ENCODE measurements at places on chromosomes 7 and 10.

GRCh38 chr10:44382131-44382858 lies 2.6 kb downstream of the CXCL12 start:
- peak; percentile 92 for DNase-seq

GRCh38 chr10:65796472-65796871 lies 1129.4 kb upstream of the LRRTM3 start:
- no peak for DNase-seq

DNA sequence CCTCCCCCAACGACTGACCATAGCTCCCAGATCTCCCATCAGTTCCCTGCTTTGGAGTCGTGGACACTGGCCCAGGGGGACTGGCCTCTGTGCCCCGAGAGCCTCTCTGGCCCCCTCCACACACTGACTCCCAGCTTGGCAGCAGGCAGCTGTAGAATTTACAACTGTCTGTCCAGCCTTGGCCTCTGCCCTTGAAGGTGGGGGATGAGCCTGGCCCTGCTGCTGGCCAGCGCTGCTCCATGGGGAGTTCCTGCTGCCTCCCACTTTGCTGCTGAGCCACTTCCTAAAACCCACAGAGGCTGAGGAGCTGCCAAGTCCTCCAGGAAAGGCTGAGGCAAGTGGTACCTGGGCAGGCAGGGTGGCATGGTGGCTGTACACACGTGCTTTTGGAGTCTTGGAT lies 147.1 kb downstream of the WDR11 start:
- DNase-seq, result no peak

- peak; percentile 80 for DNase-seq
Observed at GRCh38 chr10:83218205-83218604, 921.1 kb upstream of the GHITM start.

DNA sequence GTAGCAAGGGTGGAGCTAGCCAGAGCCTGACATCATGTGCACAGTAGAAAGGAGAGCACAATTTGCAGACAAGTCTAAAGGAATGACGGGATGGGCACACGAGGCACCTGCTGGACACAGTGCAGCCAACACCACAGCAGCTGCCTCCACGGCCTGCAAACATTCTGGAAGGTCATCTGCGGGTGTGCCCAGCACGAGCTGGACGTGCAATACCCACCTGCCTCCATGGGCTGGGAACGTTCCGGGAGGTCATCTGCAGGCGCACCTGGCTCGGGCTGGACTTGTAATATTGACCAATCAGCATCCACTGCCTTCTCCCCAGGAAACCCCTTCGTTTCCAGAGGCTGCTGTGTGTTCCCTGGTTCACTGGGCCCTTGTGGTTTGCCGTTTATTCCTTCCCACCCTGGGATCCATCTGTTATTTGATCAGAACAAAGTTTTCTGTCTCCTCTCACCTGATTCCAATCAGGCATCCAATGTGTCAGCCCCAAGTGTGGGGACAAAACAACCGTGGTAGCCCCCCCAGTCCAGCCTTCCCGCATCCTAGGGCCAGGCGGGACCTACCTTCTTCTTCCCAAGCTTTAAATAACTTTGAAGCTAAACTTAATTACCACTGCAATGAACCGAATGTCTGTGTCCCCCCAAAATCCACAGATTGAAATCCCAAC lies 243.4 kb upstream of the PPP2R2D start:
- DNase-seq, result peak; percentile 31

DNA sequence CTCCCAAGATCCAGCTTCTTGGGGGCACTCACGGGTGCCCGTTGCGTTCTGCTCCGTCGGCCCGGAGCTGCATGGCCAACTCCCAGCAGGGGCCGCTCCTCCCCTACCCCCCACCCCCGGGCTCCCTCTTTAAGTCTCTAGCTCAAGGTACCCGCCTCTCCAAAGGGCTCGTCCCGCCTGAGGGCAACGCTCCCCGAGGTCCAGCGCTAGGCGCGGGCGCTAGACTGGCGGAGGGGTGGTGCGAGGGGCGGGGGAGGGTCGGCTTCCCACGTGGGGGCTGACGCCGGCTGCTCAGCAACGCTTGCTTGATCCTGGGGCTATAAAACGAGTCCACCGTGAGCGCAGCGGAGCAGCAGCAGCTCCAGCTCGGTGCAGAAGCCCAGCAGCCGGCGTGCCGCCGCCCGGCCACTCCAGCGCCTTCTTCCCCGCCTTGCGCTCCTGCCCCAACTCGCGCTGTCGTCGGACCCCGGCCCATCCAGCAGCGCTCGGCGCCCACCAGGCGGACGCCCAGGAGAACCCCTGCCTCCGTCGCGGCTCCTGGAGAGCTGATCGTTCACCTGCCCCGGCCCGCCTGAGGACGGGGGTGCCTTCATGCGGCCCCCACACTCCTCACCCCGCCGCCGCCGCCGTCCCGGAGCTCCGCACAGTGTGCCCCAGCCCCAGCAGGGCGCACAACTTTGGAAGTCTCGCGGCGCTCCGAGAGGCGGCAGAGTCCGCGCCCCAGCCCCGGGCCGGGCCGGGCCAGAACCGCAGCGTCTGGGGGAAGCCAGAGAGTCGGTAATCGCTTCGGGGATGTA lies at the start of gene ADRA2A:
Gene ADRA2A (plus strand): TSS at position 348 of the 797 bp plus-strand sequence. CDS start 968 bp downstream, outside the sequence.
- DNase-seq, result peak; percentile 88

- DNase-seq, result peak; percentile 37
Observed at GRCh38 chr10:129727071-129727470, 237.0 kb downstream of the EBF3 start.

DNA sequence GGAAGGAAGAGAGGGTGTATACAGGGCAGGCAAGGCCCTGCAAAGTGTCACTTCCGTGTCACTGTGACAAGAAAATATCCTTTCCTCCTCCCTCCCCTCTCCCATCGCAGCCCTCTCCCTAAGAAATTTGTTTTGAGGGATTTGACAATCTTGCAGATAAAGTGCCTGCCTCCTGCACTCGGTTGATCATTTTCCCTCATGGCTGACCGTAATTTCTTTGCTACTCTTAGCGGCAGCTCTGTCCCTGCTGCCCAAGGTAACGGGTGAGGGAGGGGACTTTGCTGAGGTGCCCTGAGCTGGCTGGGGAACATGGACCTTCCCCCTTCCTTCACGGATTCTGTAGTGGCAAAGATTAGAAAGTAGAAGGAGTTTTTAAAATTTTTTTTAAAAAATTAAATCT lies 179.1 kb downstream of the TCF7L2 start:
- DNase-seq, result no peak

DNA sequence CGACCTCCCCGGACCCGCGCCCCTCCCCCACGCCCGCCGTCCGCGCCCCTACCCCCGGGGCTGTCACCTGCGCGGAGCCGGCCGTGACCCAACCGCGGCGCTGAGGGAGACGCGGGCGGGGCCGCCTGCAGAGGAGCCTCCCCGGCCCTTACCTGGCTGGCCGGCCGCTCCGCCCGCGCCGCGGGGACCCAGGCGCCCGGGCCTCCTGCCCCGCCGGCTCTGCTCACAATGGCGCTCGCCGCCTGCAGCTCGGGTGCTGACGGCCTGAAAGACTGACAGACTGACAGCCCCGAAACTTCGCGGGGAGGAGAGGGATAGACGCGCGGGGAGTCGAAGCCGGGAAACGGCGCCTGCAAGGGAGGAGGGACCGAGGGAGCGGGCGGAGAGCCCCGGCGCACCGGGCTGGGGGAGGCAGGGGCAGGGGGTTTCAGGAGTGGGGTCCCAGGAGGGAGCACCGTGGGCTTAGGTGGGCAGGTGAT lies 393 bp downstream of the ZNF467 start:
- peak; percentile 76 for DNase-seq

DNA sequence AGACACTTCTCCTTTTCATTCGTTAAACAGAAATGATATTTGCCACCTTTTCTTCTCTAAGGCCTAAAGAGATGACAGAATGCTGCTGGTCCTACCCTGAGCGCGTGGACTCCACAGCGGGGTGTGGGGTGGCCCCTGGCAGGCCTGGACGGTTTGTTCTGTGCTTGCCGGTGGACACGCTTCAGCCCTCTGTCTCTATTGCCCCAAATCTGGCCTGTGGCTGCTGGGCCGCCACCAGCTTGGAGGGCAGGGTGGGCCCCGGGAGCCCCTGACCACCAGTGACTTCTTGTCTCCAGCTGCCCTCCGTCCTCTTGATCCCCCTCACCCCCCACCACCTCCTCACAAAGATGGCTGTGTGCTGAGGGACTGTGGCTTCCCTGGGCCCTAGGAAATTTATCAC lies 5.7 kb downstream of the CHST3 start:
- no peak for DNase-seq

DNA sequence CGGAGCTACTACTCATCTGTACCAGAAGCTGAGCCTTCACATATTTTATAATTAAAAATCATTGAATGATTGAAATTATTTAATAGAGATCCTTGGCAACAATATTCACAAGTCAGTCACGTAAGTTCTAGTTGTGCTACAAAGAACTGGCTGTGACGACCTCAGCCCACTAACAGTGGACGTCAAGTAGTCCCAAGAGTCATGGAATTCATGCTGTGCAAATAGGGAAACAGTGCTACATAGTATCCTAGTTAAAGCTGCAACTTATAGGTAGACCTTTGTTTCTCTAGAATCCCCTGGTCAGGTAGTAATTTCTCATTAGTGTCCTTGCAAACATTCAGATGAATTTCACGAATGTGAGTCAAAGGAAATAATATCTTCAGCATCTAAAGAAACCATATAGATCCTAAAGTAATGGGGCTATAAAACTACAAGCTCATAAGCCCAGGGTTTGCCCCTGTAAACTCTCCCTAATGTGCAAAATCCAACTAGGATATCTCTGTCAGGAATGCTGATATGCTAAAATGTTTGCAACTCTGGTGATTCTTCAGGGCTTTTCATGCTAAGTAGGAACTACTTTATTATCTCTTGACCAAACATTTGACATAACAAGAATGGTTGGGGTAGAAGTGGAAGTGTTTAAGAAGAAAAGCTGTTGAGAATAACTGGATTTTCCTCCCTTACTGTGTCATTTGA lies 31.2 kb downstream of the CFAP69 start:
- no peak for DNase-seq

- DNase-seq, result no peak
Observed at GRCh38 chr10:132526676-132527075, 10.9 kb upstream of the INPP5A start.

- DNase-seq, result no peak
Observed at GRCh38 chr10:76743169-76743568, 894.4 kb downstream of the KCNMA1 start.

- no peak for DNase-seq
Observed at GRCh38 chr7:90474284-90475210, 5.1 kb downstream of the PTTG1IP2 start.

DNA sequence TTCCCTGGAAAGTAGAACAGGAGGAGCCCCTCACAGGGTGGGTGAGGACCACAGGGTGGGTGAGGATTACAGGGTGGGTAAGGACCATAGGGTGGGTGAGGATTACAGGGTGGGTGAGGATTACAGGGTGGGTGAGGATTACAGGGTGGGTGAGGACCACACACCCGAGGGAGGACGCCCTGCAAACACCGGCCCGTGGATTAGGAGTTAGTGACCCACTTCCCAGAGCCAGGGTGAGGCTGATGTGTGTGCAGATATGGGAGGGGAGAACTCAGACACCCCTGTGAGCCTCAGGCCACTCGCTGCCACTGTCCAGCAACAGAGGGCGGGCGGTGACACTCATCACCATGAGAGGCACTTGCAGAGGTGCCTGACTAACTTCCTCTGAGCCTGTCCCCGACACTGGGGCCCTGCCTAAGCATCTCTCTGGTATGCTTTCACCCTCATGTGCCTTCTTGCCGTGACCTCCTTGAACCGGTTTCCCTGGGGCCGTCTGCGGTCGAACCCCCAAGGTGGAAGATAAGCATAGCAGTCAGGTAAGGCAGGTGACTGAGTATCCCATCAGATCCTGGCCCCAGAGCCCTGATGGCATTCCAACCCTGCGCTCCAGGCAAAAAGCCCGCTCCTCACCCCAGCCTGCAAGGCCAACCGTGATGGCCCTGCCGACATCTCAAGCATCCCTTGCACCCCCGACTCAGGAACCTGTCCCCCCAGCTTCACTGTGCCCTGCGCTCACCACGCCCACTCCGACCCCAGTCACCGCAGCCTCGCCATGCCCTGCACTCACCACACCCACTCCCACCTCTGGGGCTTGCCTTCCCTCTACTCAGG lies 74.1 kb downstream of the FAM53B start:
- DNase-seq, result no peak

- DNase-seq, result no peak
Observed at GRCh38 chr7:115363916-115364315, 442.0 kb downstream of the MDFIC start.

GRCh38 chr7:148719753-148720152 lies 21.1 kb downstream of the CUL1 start:
- DNase-seq, result no peak

- DNase-seq, result no peak
Observed at GRCh38 chr10:63454631-63455030, 11.1 kb downstream of the JMJD1C start.

DNA sequence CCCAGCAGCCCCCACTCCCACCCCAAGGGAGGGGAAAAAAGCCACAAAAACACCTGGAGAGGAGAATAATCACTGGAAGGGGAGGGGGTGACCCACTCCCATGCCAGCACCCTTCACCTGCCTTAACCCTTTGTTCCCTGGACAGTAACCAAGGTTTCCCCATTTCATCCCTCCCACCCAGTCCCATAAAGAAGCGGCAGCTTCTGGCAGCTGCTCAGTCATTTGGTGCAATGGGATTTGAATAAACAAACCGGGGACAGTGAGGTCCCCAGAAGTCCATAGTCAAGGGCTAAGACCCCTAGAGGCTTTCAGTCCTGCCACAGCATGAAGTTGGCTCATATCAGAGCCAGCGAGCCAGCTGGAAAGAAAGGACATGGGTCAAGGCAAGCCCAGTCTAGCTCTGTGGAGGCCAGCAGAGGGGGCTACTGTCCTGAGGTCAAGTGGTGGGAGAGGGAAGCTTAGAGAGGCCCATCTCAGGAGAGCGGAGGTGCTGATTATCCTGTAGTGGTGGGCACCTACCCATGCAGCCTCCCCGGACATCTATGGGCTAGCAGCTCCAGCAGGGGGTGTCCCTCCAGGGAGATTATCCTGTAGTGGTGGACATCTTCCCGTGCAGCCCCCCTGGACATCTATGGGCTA lies 58.9 kb upstream of the LBX1 start:
- DNase-seq, result peak; percentile 92

DNA sequence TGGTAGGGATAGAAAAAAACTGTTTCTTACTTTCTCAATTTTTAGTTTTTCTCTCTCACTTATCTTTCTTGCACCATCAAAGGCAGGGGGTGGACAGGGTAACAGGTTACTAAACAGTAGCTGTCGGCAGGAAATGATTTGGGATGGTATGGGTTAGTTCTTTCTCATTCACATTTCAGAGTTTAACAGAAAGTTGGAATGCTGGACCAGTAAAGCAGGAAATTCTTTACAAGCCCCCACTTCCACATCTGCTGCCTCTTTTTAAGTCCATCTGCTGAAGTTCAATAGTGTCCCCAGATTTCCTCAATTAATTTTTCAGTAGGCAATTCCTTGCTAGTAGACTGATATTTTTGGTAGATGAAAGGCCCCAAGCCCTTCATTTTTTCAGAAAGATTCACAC lies 23.3 kb downstream of the TWIST1 start:
- DNase-seq, result no peak

GRCh38 chr7:77696643-77697534 lies 630 bp downstream of the RSBN1L start:
- peak; percentile 82 for DNase-seq

GRCh38 chr7:116228241-116228640 lies 17.9 kb downstream of the TES start:
- no peak for DNase-seq

GRCh38 chr7:155752756-155753445 lies 59.4 kb downstream of the SHH start:
- no peak for DNase-seq

Data from endodermal cell (in vitro differentiated cells).